Inflammatory macrophage treated with lipopolysaccharide for 1 hour (primary cell): ENCODE measurements at places on chromosomes 5 and 9.
A peak's percentile ranks its signal among the peaks of the same experiment; 100 is the strongest.

DNA sequence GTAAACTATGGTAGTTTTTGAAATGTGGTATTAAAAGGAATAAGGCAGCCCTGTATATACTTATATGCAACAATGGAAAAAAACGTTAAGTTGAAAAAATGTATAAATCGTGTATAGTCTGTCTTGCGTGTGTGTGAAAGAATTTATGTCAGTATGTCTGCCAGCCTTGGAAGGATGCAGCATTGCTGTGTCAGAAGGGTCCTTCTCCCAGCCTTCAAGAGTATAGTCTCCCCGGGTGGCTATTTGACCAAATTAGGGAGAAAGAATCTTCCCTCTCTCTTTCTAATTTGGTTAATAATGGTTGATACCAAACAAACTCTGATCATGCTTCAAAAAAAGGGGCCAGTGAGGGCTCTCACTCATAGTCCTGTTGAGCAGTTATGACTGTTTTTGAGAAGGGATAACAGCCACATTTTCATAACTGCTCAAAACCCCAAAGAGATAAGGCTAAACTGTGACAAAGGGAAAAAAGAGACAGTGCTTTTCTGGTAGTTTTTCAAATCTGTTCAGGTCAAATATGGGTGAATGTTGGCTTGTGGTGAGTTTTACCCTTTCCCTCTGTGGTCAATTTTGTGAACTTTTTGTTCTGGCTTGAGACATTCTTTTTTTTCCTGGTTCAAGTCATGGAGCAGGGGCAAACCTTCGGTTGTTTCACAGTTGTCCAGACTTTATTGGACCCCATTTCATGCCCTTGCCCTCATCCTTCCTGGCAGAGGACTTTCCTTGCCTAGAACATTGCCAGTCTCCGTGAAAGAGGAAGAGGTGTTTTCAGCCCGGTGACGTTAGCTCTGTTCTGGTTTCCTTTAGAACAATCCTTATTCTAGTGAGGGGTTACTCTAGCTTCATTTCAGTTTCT, 21.0 kb downstream of the SNX30 start:
- peak; percentile 30 for DNase-seq

DNA sequence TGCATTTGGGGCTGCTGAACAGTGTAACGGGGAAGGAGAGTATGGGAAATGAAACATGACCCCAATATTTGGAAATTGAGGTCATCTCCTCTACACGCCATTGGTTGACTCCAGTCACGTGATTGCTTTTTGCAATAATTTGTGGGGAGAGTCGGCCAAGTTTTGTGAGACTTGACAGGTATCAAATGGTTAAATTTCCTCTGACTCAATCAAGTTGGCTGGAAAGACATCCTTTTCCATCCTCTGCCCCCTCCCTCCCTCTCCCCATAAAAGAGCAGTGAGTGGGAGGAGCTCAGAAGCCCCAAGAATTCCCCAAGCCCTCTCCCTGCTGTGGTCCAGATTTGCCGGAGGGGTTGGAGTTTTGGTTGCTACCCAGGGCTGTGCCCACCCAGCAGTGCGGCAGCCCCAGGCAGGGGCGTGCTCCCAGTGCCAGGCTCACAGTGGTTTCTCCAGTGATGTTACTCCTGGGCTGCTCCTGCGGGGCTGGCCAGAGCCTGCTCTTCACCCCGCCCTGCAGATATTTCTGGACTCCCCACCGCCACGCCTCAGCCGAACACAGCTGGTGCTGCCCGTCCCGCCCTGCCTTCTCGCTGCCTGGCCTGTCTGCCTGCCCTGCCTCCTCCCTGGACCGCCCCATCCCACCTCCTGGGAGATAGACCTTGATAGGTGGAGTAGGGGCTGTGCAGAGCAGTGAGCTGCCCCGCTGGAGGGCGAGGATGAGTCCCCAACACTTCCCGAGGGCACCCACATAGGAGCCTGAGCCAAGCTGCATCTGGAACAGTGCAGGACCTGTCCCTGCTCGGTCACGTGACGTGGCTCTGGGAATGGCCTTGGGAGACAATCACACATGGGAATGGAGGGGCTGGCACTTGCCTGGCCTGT, 3.4 kb downstream of the COL5A1 start:
- no peak for DNase-seq

GRCh38 chr9:5834214-5834613, 1.3 kb upstream of the ERMP1 start:
- peak; percentile 26 for DNase-seq

- no peak for DNase-seq
Observed at GRCh38 chr5:133390416-133391353, 221.7 kb downstream of the FSTL4 start.

GRCh38 chr9:3629495-3629894, 103.7 kb upstream of the RFX3 start:
- DNase-seq = no peak

- peak; percentile 28 for DNase-seq
Observed at GRCh38 chr5:73448463-73449136, at the start of gene FOXD1. FOXD1 (minus strand) TSS chr5:73448777; CDS start chr5:73448362, 415 bp downstream.

DNA sequence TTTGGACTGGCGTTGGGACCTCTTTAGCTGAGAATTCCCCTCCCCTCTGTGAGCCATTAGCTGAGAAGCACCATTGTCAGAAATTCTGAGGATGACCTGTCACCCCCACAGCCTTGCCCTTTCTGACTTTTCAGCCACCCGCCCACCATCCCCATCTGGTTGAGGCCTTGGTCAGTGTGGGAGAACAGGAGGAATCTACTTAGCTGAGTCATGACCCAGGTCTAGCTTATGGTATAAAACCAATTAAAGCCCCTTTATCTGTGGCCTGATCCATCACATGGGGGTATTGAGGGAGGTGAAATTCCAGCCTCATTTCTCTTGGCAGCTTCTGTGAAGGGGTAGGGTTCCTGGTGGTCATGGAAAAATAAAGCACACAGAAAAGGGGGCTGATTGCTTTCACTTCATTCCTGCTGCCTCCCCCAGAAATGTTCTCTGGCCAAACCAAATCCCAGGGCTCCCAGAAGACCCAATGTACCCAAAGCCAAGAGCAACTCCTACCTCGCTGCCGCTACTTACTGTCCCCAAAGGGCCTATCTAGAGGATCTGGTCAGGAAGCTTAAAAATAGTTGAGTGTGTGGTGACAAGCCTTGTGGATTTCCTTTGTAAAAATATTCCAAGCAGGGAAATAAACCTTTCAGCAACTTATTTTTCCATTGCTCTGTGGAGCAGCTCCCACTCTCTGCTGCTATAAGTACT, 174.8 kb upstream of the TNC start:
- no peak for DNase-seq

- no peak for DNase-seq
Observed at GRCh38 chr9:82570226-82570625, 492.7 kb downstream of the RASEF start.

DNA sequence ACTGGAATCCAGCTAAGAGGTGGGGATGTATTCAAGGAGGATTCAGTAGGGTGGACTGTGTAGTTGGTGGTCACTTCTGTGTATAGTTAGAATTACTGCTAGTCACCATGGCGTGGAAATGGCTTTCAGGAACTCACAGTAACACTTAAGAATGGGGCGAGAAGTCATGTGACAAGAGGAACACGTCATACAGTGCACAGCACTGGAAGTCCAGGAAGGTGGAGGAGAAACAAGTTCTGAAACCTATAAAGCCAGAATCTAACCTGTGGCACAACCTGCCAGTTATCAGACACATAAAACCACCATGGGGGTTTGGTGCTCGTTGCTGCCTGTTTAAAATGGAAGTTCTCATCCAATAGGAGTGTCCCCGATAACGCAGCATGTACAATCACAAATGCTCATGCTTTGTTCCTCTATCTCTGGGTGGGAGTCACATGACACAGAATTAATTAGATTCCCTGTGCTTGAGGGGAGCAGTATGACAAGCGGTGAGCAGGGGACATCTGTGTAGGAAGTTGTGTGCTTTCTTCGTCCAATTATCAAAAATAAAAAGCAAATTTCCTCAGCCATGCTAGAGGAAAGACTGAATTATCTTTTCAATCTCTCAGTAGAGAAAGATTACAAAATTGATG, 193.0 kb downstream of the SPOCK1 start:
- DNase-seq = no peak

- DNase-seq = no peak
Observed at GRCh38 chr9:109619310-109619709, 121.2 kb upstream of the PTPN3 start.

DNA sequence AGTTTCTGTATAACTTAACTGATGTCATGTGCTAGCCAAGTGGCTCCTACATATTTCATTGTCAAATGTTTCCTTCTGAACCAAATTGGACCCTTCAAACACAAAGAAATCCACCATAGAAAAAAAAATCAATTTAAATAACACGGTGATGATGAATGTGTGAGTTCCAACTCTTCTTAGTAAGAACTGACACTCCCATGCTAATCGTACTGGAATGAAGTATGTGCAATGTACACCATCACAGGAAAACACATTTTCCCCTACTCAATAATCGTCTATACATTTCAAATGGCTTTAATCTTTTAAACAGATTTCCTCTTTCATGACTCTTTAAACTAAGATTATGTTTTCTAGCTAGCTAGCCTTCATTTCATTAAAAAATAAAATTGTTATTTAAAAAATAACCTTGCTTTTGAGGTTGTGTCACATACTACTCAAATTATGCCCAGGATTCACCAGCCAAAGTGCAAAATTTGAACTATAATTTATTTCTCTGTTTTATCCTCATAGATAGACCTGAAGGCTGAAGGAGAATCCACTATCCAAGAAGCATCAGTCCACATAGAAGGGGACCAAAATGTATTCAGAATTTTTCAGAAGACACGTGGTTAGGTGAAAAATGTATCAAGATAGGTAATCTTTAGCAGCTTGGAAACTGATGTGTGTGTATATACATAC, 131.0 kb upstream of the ITGA1 start:
- DNase-seq = no peak
